ENCODE measurements at places on chromosomes 13 and 19.

DNA sequence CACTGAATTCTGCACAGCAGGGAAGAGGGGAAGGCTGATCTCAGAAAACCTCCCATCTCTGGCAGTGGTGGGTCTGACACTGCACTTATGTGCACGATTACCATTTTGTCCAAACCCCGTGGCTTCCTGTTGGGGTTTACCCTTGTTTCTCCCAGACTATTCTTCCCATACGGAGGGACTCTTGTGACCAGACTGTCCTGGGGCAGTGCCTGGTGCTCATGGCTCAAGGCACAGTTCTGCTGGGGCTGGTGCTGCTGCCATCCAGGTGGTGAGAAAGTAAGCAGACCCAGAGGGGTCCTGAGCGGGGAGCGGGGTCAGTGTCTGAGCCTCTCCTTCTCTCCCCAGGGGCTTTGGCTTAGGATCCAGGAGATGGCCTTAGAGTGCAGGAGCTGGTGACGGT lies 5.1 kb upstream of the SIGLEC9 start:
- DNase-seq = no peak

- DNase-seq = no peak
These were observed 41.7 kb downstream of the ZNF85 start for GRCh38 chr19:20964798-20965197.

DNA sequence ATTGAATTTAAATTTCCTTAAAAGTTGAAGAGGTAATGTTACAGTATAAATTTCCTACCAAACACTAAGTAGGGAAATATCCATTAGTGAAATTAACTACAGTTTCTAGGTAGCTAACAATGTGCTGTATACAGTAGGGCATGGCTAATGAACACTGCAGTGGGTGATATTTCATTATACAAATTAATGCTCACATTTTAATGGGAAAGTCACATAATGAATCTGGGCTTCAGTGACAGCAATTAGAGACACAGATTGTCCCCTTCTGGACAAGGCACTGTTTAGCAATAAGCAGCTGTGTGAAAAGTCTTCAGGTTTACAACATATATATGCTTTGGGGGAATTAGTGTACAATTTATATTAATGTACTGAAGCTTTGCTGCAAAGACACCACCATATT lies 169.4 kb downstream of the ZNF536 start:
- no peak for DNase-seq

GRCh38 chr19:33763633-33764371 lies 32.9 kb upstream of the KCTD15 start:
- DNase-seq = no peak

DNA sequence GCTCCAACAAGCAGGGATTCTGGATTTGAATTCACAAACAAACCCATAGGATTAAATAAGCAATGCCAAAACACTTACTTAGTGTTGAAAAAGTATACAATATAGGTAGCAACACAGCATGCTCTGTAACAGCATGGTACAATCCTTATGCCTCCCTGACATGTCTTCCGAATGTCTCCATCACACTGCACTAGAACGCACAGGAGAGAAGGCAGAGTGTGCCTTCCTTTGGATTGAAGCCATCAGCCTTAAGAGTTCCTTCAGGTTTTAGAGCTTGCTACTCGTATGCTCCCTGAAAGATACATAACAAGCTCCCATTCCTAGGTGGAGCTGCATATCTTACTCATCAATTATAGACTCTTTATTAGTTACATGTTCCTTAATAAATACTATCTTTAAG lies 1573.9 kb upstream of the PRR20A start:
- DNase-seq = no peak

GRCh38 chr19:47111006-47111621 lies 2.5 kb downstream of the ZC3H4 start:
- peak; percentile 45 for DNase-seq

DNA sequence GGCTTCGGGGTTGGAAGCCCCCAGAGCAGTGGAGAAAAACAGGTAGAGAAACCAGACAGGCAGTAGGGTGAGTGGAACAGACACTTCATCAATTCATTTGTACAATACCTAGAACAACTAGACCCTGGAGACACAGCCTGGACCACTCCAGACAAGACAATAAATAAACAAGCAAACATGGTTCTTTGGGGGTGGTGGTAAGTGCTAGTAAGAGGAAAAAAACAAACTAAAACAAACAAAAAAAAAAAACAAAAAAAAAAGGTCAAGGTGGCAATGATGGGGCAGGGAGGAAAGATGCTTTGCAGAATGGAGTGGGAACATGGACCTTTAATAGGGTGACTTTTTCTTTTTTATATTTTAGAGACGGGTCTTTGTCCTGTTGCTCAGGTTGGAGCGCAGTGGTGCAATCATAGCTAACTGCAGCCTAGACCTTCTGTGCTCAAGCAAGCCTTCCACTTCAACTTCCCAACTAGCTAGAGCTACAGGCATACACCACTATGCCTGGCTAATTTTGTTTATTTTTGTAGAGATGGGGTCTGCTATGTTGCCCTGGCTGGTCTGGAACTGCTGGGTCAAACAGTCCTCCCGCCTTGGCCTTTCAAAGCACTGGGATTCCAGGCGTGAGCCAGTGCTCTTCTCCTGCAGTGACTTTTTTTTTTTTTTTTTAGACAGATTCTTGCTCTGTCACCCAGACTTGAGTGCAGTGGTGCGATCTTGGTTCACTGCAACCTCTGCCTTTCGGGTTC lies 3.1 kb downstream of the JUNB start:
- DNase-seq = no peak

- DNase-seq = peak; percentile 54
These were observed at the start of gene EHD2 for GRCh38 chr19:47713046-47714021. TSS of gene EHD2 (plus strand) at chr19:47713422. CDS start at chr19:47716613, 3,191 bp downstream.

- no peak for DNase-seq
These were observed 19.7 kb downstream of the ZNF714 start for GRCh38 chr19:21101521-21102242.

DNA sequence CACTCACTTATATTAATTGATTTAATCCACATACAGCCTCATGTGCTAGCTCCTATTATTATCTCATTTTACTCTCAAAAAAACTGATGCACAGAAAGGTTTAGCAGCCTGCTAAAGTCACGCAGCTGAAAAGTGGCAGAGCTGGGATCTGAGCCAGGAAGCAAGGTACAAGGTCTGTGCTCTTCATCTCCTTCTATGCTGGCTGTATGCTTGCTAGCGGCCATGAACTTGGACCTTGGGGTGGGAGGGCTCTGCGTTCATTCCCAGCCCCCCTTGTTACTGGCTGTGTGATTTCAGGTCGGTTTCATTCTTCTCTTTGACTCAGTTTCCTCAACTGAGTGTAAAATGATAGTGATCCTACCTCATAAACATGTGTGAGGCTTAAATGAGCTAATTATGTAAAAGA lies 69.8 kb downstream of the ALOX5AP start:
- DNase-seq = no peak

All from stimulated activated CD4-positive, alpha-beta T cell treated with anti-CD3 and anti-CD28 coated beads, Interleukin-12 subunit alpha, Interleukin-12 subunit beta, amount 100 ng/mL, for 4 hours (primary cell).